ENCODE measurements at places on chromosomes 4 and X.
A peak's percentile ranks its signal among the peaks of the same experiment; 100 is the strongest.

DNA sequence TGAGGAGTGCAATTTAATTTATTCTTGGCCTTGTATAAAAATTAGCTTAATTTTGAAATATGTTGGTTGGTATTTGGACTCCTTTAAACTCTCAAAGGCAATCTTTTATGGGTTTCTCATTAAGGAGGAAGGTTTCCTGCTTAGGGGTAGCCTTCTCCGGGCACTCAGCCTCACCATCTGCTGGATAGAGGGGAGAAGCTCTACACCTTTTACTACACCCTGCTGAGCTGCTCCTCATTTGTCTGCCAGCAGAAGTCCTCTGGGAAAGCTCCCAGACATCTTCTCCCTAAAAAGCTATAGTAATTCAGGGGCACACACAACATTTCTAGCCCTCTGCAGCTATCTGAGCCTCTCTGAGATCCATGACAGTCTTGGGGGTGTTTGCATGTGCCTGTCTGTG lies 179.1 kb downstream of the SOWAHB start:
- DNase-seq, result no peak

GRCh38 chrX:11406109-11406765 lies 113.0 kb downstream of the AMELX start:
- no peak for DNase-seq

- DNase-seq, result no peak
These were observed 49.5 kb downstream of the METTL14 start for GRCh38 chr4:118734491-118735205.

DNA sequence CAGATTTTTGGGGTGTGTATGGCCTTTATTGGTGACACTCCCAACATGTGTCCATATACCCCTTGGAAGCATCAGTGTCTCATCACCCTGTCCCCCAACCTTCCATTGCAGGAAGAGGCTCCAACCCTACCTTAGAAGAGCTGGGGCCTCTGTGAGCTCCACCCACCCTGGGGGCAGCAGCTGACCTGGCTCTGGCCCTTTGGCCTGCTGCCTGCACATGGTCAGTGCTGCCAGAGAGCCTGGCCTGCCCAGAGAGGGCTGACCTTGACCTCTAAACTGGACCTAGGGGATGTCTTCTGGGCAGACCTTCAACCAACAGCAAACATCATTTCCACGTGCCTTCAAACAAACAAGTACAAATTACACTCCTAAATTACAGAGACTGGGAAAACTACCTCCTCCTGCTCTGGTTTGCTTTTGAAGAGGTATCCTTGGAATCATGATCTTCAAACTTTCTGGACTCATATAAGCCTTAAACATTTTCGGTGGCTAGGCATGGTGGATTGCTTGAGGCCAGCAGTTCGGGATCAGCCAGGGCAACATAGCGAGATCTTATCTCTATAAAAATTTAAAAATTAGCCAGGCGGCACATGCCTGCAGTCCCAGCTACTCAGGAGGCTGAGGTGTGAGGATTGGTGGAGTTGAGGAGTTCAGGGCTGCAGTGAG lies 27.3 kb upstream of the KIAA0232 start:
- no peak for DNase-seq

DNA sequence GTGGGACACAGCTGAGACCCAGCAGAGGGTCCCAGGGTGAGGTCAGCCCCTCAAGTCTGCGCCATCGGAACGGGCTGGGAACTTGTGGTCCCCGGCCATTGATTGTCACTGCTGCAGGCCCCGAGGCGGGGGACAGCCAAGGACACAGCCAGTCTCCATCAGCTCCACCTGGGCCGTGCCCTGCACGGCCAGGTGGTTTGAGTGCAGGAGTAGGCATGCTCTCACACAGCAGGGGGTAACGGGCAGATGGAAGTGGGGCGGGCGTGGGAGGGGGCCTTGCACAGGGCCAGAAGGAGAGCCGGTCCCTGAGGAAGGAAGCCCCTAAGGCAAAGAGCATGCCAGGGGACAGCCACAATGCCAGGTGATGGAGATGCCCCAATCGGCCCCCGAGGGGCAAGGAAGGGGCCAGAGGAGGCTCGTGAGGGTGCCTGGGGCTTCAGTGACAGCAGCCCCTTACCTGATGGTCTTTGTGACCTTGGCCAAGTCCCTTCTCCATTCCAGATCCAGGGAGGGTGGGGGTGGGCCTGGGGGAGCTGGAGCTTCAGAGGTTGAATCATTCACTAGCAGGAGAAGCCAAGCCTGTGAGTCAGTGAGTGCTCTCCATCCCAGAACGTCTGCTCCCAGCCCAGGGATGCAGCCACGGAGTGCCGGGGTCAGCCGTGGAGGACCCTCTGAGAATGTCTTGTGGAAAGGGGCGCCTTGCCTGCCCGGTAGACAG lies 2.3 kb downstream of the ATP2B3 start:
- no peak for DNase-seq

GRCh38 chr4:242121-242848 lies 63.0 kb downstream of the ZNF732 start:
- peak; percentile 36 for DNase-seq

GRCh38 chr4:66569228-66569627 lies 898.9 kb upstream of the EPHA5 start:
- no peak for DNase-seq

GRCh38 chr4:148946271-148946670 lies 504.1 kb upstream of the NR3C2 start:
- no peak for DNase-seq

DNA sequence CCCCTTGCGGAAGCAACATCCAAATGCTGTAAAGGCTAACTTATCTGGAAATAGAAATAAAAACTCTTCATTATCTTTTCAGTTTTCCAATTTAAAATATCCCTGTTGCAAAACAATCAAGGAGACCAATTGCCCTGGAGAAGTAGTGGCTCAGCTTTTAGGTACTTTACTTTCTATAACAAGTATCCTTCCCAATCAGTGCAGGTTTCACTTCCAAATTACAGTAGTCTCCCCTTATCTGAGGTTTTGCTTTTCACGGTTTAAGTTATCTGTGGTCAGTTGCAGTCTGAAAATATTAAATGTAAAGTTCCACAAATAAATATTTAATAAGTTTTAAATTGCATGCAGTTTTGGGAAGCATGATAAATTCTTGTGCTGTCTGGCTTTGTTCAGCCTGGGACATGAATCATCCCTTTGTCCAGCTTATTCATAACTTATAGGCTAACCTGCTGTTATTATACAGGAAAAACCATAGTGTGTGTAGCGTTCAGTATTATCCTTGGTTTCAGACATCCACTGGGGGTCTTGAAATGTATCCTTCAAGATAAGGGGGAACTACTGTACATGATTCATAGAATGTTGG lies 973.1 kb upstream of the GRID2 start:
- no peak for DNase-seq

DNA sequence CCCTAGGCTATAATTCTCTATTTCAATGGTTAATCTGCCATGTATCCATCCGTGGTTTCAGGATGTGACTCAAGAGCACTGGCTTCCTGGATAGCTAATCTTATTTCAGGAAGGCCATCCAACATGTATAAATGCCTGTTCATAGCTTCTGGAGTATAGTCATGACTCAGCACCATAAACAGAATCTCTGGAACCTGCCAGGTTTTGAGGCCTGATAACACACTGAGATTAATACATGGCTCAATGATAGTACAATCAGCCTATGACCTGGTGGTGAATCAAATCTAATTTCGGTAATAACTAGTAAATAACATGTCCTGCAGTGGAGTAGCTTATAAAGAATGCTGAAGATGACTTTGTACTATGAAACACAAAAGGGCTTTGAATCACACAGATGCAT lies 5.7 kb upstream of the IL13RA2 start:
- DNase-seq, result no peak

DNA sequence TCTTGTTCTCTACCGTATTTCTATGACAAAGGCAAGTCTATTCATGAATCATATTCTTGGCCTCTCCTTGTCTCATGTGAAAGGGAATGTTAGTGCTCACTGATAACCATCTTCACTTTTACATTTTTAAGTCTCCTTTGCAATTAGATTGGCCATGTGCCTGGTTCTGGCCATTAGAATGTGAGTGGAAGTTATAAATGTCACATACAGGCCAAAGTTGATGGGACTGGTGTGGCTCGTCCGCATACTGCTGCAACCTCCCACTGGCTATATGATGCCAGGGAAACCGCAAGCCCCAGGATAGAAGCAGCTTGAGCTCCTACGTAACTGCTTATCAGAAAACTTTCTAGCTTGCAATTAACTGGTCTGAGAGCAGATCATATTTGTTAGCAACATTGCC lies 86.1 kb downstream of the MAGEC1 start:
- no peak for DNase-seq

DNA sequence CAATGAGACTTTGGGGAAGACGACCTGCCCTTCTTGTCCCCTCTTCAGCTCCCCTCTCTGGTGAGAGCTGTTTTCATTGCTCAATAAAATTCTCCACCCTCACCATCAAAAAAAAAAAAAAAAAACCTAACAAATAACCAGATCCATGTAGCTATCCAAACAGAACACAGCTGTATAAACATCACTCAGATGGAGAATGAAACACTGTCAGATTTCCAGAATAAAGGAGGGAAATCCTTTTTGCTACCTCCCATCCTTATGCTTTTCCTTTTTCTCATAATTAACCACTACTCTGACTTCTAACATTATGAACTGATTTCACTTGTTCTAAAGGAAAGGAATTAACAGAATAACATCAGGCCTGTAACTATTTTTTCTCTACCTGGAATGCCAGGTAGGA lies 155.6 kb downstream of the PPP4R3C start:
- DNase-seq, result no peak

DNA sequence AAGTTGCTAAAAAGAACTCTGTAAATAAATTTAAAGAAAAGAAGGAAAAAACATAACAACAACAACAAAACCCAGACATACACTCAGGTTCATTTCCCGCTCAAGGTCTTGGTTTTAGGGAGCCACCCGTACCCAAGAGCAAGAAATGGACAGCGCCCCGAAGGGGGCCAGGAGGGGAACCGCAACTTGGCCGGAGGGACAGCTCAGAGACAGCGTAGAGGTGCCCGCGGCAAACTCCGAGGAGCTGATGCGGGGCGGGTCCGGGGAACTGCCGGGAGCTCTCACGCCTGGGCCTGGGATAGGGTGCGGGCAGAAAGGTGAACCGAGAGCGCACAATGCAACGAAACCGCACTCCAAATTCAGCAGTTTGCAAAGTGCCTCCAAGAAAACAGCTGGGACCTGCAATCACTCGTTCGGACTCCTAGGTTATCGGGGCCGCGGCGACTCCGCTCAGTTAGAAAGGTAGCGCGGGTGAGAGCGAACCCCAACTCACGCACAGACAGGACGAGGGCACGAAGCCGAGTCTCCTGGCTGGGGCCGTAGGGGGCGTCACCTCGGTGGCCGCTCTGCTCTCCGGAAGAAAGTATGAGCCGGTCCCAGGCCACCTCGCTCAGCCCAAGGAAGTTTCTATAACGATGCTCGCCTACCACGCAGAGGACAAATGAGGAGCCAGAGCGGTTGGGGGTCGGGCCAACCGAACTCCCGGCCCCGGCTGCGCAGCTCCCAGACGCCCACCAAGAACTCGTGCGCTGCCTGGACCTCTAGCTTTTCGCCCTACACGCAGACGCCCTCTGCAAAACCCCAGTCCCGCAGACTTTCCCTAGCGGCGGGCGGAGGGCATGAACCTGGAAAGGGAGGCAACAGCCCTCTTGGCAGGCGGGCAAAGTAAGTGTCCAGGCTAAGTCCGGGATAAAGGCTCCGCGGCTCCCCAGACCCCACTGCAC lies 1.4 kb downstream of the NDNF start:
- DNase-seq, result no peak

GRCh38 chr4:148059617-148060180 lies 327.8 kb downstream of the ARHGAP10 start:
- no peak for DNase-seq

GRCh38 chr4:82644734-82645126 lies 82.9 kb upstream of the TMEM150C start:
- no peak for DNase-seq

- no peak for DNase-seq
These were observed 74.4 kb upstream of the DYNLT3 start for GRCh38 chrX:37921758-37922157.

DNA sequence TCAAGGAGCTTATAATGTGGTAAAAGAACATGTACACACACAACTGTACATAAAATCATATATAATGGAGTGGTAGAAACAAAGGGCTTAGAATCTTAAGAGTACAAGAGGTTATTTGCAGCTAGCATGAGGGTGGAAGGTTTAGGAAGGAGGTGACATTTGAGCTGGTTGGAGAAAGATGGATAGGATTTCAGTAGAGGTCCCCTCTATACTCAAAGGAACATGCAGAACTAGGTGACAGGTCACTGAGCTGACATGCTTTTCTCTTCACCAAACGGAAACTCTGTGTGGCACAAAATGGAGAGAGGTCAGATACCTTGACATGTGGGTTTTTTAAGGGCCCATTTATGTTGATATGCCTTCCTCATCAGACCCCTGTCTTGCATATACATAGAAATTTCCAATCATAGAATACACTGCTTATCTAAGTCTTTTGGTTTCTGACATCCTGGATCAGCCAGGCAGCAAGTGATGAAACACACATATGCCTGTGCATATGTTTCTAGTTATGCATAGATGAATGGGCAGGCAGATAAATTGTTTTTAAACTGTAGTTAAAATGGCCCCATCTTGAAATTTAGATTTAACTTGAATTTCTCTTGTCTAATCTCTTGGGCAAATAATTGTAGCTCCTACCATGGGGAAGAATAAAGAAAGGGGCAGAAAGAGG lies 29.3 kb downstream of the CLCN5 start:
- DNase-seq, result no peak

DNA sequence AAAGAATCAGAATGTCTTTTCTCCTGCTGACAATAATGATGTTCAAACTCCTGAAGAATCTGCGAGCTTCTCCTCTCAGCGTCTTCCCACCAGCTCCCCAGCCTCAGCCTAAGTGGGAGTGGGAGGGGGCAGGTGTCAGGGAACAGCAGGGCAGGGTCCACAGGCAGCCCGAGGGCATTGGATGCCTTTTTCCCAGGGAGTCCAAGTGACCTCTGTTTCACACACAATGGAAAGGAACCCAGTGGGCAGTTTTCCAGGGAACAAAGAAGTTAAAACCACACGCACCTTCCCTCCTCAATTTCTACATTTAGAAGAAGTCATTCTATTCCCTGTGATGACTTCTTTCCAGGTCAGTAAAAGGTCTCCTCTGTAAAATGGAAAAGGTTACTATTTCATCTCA lies 278.5 kb downstream of the PARM1 start:
- no peak for DNase-seq

GRCh38 chr4:84697615-84698201 lies 114.8 kb downstream of the CDS1 start:
- DNase-seq, result no peak

DNA sequence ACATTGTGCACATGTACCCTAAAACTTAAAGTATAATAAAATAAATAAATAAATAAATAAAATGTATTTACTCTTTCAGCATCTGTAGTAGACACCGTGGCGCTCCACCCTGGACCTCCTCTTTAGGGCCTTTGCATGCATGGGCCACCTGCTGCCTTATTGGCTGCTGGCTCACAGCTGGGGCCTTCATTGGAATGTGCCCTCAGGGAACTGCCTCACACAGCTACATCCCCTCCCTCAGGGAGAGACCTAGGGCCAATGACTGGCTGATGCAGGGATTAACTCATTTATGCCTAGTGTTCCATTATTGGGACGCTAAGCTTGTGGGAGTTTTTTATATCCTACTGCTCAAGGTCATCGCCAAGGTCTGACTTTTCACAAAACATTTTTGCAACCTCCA lies 302.9 kb upstream of the FTHL17 start:
- DNase-seq, result no peak

All from stimulated activated CD8-positive, alpha-beta memory T cell treated with anti-CD3 and anti-CD28 coated beads, Interleukin-15, amount 100 ng/mL, for 48 hours (primary cell).